ENCODE measurements at places on chromosomes 2 and 18. TPM values are rescaled to one million over a fixed set of nuclear protein-coding genes. Genes with fewer than 3 reads are reported as not detected.

DNA sequence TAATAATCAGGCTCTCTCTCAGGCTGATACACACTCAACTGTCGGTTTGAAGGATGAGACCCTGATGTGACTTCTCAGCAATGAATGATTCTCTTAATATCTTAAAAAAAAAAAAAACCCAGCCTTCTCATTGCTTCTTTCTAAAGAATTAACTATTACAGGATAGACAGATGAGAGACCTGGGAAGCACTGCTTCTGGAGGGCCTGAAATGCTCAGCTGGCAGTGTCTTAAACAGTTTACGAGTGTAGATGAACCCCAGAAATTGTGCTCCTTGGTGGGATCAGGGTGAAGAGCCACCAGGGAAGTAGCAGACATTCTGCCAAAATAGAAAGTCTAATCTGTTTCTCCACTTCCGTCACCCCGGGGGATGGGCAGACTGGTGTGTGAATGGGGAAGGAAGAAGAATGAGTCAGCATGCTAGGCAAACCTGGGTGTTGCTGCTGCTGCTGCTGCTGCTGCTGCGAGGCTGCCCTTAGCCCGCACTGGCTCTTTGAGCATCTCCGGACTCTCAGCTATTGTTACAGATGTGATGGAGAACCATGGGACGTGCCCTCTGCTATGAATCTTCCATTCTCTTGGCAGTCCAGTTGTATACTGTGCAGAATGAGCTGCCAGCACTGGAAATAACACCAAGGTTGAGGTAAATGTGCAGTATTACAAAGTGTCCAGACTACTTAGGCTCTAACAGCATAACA, 158.4 kb downstream of the SETBP1 start:
- peaks cover 35% of the 10 kb centered on the region for H3K4me1 ChIP-seq
- DNase-seq = peak; percentile 48
- no peak overlapping the region for H3K4me3 ChIP-seq
- H3K27me3 ChIP-seq = no peaks in the 10 kb centered on the region

DNA sequence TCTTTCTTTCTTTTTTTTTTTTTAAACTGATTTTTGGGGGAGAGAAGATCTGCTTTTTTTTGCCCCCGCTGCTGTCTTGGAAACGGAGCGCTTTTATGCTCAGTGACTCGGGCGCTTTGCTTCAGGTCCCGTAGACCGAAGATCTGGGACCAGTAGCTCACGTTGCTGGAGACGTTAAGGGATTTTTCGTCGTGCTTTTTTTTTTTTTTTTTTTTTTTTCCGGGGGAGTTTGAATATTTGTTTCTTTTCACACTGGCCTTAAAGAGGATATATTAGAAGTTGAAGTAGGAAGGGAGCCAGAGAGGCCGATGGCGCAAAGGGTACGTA, 587 bp downstream of the MEIS1 start:
- H3K4me1 ChIP-seq = peaks cover 13% of the 10 kb centered on the region
- peak overlapping the region; percentile 48 for H3K27ac ChIP-seq
- H3K36me3 ChIP-seq = no peaks in the 10 kb centered on the region
- peak; percentile 12 for DNase-seq
- H3K4me3 ChIP-seq = peak overlapping the region; percentile 72
- no peaks in the 10 kb centered on the region for H3K27me3 ChIP-seq

- H3K36me3 ChIP-seq = no peaks in the 10 kb centered on the region
- no peaks in the 10 kb centered on the region for H3K27me3 ChIP-seq
- H3K4me1 ChIP-seq = peaks cover 24% of the 10 kb centered on the region
- H3K4me3 ChIP-seq = no peak overlapping the region
- DNase-seq = no peak
Observed at GRCh38 chr2:65402323-65402722, 30.1 kb downstream of the SPRED2 start.

DNA sequence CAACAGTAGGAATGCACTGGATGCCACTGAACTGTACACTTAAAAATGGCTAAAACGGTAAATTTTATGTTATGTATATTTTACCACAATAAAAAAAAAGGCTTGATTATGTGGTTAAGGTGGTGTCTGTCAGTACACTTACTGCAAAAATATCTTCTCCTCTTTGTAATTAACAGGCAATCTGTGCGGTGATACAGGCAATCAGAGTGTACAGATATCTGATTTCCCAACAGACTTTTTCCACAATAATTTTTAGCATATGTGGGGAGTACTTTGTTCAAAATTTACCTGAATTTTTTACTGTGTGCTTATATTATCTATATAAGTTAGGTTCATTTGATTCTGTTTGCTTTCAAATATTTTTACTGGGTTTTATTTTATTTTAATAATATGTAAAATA, 175.0 kb upstream of the PGAP1 start:
- no peak overlapping the region for H3K4me3 ChIP-seq
- H3K27me3 ChIP-seq = no peaks in the 10 kb centered on the region
- no peak overlapping the region for H3K27ac ChIP-seq
- DNase-seq = no peak
- no peaks in the 10 kb centered on the region for H3K36me3 ChIP-seq
- H3K4me1 ChIP-seq = no peaks in the 10 kb centered on the region

GRCh38 chr2:60096556-60096955, 456.9 kb downstream of the BCL11A start:
- H3K4me3 ChIP-seq = no peak overlapping the region
- no peak for DNase-seq
- H3K36me3 ChIP-seq = no peaks in the 10 kb centered on the region
- no peak overlapping the region for H3K27ac ChIP-seq
- H3K4me1 ChIP-seq = no peaks in the 10 kb centered on the region

DNA sequence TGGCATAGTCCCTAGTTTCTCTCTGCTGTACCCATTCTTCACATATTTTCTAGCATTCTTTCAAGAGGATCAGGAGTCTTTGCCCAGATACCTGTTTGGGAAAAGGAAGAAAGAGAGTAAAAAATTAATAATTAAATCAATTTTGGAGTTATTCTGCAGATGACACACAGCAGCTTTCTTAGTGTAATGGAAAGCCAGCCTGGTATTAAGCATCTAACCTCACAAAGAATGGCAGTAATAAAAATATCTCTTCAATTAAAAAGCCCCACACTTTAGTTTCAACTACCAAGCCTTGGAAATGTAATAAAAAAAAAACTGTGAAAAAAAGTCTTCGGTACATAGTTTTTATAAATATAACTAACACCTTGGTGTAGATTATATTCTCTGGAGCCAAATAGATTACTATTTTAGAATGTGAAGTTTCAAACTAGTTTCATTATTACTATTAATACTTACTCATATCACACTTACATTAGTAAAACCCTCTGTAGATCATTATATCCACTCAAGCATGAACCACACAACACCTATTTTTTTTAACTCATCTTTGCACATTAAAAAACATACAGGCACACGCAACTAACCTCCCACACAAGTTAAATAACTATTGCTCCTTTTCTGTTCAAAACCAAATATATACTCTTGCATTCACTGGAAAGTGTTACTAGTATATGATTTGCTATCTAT, 90.9 kb downstream of the GPD2 start:
- DNase-seq = no peak
- no peaks in the 10 kb centered on the region for H3K36me3 ChIP-seq
- H3K4me3 ChIP-seq = no peak overlapping the region
- H3K4me1 ChIP-seq = no peaks in the 10 kb centered on the region
- no peak overlapping the region for H3K27ac ChIP-seq

DNA sequence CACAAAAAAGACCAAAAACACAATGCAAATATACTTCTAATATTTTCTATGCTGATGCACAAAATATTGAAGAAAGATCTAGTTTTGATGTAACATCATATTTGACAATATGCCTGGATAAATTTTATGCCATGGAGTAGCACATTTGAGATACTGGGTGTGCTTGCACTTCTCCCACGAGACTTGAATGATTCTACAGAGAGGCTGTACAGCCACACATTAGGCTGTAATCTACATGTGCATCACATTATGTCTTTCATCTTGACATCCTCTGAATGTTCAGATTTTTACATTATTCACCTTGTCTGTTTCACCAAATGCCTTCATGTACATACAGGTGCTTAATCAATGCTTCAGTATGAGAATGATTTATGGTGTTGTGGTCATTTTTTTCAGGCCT, 756.4 kb upstream of the CDH7 start:
- no peaks in the 10 kb centered on the region for H3K4me1 ChIP-seq
- H3K36me3 ChIP-seq = no peaks in the 10 kb centered on the region
- no peak overlapping the region for H3K4me3 ChIP-seq
- no peak overlapping the region for H3K27ac ChIP-seq

DNA sequence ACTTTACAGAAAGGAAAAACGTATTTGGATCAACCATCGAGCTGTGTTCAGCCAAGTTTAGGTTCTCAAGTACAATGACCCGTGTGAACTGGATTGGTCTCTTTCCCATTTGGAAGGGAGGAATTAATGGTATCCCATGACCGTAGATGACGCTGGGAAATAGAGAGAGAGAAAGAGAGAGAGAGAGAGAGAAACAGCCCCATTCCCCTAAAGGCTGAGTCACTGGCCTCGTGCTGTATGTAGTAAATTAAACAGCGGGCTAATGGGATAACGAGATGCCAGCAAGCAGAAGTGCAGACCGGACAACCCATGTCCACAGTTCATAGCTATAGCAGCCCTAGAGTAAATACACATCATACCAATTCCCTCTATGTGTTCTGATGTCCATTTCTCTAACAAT, 99.6 kb downstream of the BCL11A start:
- H3K27me3 ChIP-seq = peaks cover 73% of the 10 kb centered on the region
- no peak overlapping the region for H3K4me3 ChIP-seq
- H3K4me1 ChIP-seq = no peaks in the 10 kb centered on the region
- no peak overlapping the region for H3K27ac ChIP-seq
- DNase-seq = no peak
- H3K36me3 ChIP-seq = no peaks in the 10 kb centered on the region

GRCh38 chr2:159890551-159891266, 92.7 kb upstream of the CD302 start:
- no peaks in the 10 kb centered on the region for H3K4me1 ChIP-seq
- no peak overlapping the region for H3K4me3 ChIP-seq
- no peaks in the 10 kb centered on the region for H3K36me3 ChIP-seq

DNA sequence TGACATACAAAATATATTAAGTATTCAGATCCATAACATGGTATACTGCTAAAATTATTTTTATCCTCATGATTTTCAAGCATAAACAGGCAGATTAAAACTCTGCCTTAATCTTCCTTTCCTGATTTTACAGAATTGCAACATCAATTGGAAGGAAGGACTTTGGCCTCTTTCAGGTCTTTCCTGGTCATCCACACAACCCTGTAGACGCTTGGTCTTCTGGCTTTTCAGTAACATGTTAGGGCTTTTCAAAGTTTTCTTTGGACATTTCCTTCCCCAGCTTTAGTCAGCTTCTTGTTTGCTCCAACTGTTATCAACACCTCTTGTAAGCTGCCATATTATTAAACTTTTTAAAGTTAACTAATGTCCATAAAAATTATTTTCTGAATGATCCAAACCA, 1364.9 kb upstream of the NRXN1 start:
- no peaks in the 10 kb centered on the region for H3K4me1 ChIP-seq
- H3K27me3 ChIP-seq = no peaks in the 10 kb centered on the region
- H3K36me3 ChIP-seq = no peaks in the 10 kb centered on the region
- DNase-seq = no peak
- no peak overlapping the region for H3K27ac ChIP-seq

Gene DLX2
- 0.65 TPM for total RNA-seq

Gene KLHL30
- 0.80 TPM for total RNA-seq

Gene SCYGR2
- not detected for total RNA-seq

Gene LGALSL
- 9.7 TPM for total RNA-seq

Gene GDF7
- total RNA-seq = 0.04 TPM

Gene ERICH2
- total RNA-seq = 2.0 TPM

Gene CHST9
- total RNA-seq = not detected

Gene LBH
- total RNA-seq = 34.4 TPM

Gene PROKR1
- total RNA-seq = not detected

Gene RNF125
- total RNA-seq = 0.15 TPM

Gene TMEM247
- total RNA-seq = not detected

Gene COLEC11
- total RNA-seq = 2.4 TPM
